ENCODE measurements at places on chromosomes 4 and X.

DNA sequence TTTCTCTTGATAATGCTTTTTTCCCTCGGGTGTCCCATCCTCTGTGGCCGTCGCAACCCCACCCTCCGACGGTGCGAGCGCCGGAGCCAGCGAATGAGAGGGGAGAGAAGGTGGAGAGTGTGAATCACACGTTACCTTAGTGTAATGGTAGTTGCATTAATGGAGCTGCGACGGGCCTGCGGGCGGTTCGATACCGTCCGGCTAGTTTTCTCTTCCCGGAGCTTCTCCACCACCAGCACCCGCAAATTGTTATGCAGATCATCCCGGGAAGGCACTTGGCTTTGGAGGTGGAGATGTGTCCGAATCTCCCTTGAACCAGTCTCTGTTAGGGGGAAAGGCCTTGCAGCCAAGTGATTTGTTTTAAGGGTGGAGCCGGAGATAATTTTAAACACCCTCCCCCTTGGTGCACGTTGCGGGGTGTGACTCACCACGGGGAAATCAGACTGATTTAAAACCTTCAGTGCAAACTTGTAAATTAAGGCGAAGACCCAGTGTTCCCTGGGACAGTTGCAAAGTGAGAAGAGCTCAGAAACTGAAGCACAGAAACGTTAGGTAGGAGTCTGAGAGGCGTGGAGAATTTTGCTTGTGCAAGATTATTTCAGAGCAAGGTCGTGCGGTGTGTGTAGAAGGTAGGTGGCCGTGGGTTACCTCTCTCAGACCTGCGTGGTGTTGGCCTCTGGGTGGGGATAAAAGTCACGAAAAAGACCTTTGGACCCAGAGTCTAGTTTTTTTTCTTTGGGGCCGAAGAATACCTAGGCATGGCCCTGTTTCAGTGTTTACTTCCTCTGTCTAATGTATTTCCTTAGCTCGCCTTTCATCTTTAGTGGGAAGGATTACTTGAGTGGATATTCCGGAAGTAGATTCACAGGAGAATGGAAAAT, 1.3 kb downstream of the AFF1 start:
- DNase-seq = no peak

- DNase-seq = no peak
Measured at GRCh38 chr4:61173799-61174198, 26.3 kb upstream of the ADGRL3 start.

- no peak for DNase-seq
Measured at GRCh38 chrX:78931814-78932213, 13.4 kb upstream of the P2RY10 start.

DNA sequence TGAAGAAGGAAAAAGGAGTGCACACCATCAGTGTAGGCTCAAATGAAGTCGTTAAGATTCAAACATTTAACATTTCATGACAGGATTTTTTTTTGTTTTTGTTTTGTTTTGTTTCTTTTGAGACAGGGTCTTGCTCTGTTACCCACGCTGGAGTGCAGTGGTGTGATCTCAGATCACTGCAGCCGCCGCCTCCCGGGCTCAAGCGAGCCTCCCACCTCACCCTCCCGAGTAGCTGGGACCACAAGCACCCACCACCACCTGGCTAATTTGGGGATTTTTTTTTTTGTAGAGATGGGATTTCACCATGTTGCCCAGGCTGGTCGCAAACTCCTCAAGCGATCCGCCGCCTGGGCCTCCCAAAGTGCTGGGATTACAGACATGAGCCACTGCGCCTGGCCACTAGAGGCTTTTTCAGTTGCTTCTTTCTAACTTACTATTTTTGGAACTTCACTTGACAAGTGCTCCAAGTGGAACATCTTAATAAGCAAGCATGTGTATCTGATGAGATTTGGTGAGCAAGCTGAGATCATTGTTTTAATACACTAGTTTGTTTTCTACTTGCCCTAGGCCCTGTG, 78.9 kb upstream of the CNKSR2 start:
- no peak for DNase-seq

DNA sequence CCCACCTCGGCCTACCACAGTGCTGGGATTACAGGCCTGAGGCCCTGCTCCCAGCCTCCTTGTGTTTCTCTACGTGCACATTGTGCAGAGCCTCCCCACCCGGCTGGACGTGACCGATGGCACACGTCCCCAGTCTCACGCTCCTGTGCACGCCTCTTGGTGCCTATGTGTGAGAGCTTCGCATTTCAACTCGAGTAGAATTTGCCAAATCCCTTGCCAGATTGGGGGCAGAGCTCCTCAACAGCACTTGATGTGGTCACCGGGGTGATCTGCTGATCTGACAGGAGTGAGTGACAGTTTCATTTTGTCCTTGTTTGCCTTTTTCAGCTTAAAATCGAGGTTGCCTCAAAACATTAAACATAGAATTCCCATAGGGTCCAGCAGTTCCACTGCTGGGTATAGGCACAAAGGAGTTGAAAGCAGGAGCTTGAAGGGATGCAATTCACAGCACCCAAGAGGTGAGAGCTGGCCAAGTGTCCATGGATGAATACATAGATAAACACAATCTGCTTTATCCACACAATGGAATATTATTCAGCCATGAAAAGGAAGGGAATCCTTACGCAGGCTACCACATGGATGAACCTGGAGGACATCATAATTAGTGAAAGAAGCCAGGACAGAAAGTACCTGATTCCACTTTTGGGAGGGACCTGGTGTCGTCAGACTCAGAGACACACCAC, 17.6 kb downstream of the TMEM187 start:
- DNase-seq = no peak

DNA sequence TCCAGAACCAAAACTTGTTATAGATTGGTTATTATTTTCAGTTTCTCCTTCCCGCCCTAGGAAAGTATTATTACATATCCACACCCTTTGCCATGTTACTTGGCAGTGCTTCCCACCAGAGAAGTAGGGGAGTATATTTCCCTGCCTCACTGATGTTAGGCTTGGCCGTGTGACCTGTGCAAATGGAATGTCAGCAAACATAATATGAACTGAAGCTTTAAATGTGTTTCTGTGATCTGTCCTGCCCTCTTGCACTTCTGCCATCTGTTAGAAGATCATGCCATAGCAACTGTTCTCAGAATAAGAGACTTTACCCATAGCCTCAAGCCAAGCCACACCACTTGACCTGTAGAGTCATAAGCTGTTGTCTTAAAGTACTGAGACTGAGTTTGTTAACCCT, 36.7 kb upstream of the NEUROG2 start:
- DNase-seq = no peak

- no peak for DNase-seq
Measured at GRCh38 chr4:180041576-180041975, 2201.6 kb upstream of the TENM3 start.

All from BJ (cell line).